ENCODE measurements at places on chromosomes 3 and 15. TPM values are rescaled to one million over a fixed set of nuclear protein-coding genes. Genes with fewer than 3 reads are reported as not detected.
A peak's percentile ranks its signal among the peaks of the same experiment; 100 is the strongest.

GRCh38 chr3:100912976-100913545 lies 80.2 kb downstream of the ABI3BP start:
- H3K27me3 ChIP-seq = no peaks in the 10 kb centered on the region
- H3K4me3 ChIP-seq = no peak overlapping the region
- H3K4me1 ChIP-seq = no peaks in the 10 kb centered on the region
- DNase-seq = no peak
- H3K36me3 ChIP-seq = no peaks in the 10 kb centered on the region
- no peak overlapping the region for H3K27ac ChIP-seq

- no peak overlapping the region for H3K4me3 ChIP-seq
- H3K27me3 ChIP-seq = no peaks in the 10 kb centered on the region
- no peak for DNase-seq
Measured at GRCh38 chr3:123098426-123099330, 31.9 kb downstream of the PDIA5 start.

- no peaks in the 10 kb centered on the region for H3K4me1 ChIP-seq
- H3K27ac ChIP-seq = no peak overlapping the region
- no peak overlapping the region for H3K4me3 ChIP-seq
- H3K27me3 ChIP-seq = no peaks in the 10 kb centered on the region
Measured at GRCh38 chr3:58627941-58628340, 38.6 kb downstream of the FAM3D start.

- H3K27me3 ChIP-seq = no peaks in the 10 kb centered on the region
- H3K4me3 ChIP-seq = peak overlapping the region; percentile 64
- H3K36me3 ChIP-seq = no peaks in the 10 kb centered on the region
- H3K27ac ChIP-seq = peak overlapping the region; percentile 43
- H3K4me1 ChIP-seq = peaks cover 24% of the 10 kb centered on the region
Measured at GRCh38 chr3:45664578-45664977, 24.6 kb upstream of the SACM1L start.

MRPL3 gene
- 215 TPM for total RNA-seq

TUSC7 gene
- not detected for total RNA-seq

ADGRG7 gene
- not detected for total RNA-seq

DNA sequence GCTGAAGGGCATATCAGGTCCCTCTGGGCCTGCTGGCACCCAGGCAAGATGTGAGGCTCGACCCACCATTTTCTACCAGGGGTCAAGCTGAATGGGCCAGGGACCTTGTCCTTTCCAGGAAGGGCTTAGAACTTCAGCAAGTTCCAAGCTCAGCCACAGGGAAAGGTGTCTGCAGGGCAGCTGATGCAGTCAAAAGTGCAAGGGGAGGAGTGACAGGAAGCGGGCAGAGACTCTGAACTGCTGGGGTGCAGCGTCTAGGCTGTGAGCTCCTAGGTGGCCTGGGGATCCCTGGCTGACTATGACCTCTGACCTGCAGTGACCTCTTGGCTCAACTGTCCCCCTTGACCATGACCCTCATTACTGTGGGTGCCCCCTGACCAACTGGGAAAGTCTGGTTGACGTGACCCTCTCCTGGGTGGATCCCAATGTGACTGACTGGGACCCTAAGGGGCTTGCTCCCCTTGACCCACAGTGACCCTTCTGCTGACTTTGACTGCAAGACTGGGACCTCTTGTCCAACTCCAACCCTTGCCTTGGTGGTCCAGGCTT lies 14.4 kb upstream of the SEC13 start:
- no peak overlapping the region for H3K4me3 ChIP-seq
- H3K36me3 ChIP-seq = no peaks in the 10 kb centered on the region
- no peak for DNase-seq
- no peaks in the 10 kb centered on the region for H3K27me3 ChIP-seq
- no peak overlapping the region for H3K27ac ChIP-seq
- no peaks in the 10 kb centered on the region for H3K4me1 ChIP-seq

Measured in CD8-positive, alpha-beta memory T cell (primary cell).